PC-3 (cell line): ENCODE measurements at places on chromosomes 16 and 17.

DNA sequence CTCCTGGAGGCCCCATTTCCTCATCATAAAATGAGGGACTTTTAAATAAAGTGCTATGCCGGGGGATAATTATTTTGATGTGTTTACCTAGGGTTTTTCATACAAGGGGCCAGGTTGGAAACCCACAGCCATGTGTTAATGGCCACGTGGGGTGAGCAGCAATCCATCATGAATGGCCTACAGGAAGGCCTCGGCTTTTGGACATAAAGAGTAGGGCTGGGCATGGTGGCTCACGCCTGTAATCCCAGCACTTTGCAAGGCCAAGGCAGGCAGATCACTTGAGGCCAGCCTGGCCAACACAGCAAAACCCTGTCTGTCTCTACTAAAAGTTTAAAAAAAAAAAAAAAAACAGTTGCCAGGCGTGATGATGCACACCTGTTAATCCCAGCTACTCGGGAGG is 40.3 kb downstream of the MEAK7 start:
- no peak for DNase-seq

GRCh38 chr17:413706-414380 is 61.2 kb upstream of the RPH3AL start:
- DNase-seq = no peak

DNA sequence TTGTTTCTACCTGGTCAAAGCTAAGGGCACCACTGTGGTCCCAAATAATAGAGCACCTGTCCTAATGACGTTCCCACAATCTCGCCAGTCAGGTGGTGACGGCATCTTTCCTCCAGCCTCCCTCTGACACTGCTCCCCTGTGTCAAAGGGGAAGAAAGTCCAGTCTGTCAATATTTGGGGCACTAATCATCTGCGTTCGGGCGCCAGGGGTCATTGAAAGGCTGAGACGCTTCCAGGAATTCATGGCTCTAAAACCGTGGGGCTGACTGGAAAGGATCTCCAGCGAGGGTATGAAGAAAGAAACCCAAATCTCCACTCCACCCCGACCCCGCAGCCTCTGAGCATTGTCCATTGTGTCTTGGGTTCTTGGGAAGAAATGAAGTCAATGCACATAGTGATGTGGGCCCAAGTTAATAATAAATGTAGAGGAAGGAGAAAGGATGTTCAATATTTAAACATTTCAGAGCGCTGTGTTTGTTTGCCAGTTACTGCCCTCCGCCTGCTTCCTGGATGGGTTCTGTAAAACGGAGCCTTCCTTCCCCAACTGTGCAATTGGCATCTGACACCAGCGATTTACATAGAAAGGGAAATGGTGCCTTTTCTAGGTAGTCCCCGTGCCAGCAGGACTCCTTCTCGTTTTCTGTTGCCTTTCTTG is 103.2 kb downstream of the SOCS1 start:
- DNase-seq = no peak

GRCh38 chr17:38926293-38927070 is 1.1 kb downstream of the LASP1NB start:
- no peak for DNase-seq

DNA sequence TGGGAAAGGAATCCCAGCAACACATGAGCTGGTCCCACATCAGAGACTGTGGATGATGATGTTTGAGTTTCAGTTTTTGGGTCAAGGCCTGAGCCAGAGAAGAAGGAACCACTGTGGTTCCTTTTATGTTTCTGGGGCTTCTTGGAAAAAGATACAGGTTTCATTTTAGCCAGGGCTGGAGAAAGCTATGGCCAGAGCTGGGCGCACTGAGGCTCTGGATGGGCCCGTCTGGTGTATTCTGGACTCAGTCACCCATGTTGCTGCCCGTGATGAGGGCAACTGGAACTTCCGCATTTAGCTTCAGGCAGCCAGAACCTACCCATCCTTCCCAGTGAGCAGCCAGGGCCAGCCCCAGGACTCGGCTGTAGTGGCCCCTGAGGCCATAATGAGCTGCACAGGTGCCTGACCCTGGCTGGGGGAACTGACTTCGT is 15.0 kb upstream of the PITPNA start:
- no peak for DNase-seq

DNA sequence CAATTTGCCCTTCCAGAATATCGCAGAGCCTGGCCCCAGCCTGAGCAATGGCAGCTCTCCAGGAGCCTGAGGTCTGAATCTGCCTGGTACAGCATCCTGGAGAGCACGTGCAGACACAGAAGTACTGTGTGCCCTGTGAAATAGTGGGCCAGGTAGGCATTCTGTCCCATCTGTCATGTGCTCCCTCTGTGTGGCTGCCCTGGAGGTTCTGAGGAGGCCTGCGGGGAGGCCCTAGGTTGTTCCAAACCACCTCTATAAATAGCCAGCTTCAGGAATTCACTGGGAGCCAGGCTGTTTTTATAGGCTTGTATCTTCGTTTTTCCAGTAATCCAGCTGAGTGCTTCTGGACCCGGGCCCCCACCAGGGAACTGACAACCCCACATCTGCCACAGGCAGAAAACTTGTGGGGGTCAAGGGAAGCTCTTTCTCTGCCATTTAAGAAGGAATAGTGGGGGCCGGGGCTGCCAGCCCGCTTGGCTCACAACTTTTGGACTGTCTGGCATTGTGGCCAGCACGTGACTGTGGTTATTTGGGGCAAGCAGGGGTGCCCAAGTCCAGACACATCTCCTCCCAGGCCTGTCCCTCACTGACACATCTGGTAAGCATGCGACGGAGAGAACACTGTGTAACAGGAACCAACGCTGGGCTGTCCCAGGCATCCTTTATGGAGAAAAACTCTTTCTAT is 356.3 kb upstream of the TNRC6C start:
- no peak for DNase-seq

DNA sequence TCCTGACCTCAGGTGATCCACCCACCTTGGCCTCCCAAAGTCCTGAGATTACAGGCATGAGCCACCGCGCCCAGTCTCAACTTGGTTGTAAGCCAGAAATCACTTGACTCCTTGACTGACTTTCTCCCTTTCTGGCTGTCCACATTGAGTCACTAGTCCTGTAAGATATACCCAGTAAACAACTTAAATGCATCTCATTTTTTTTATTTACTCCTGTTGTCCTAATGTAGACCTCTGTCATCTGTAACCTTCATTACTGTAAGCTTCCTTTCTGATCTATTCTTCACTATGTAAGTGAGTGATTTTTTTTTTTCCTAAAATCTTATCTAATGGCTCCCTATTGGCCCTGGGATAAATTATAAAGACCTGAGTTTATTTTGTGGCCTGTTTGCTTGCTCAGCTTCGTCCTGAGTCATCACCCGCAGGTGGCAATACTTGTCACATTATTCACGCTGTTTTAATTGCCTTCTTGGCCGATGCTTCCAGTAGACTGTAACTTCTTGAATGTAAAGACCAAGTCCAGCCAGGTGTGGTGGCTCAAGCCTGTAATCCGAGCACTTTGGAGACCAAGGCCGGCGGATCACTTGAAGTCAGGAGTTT is 41.0 kb downstream of the PAFAH1B1 start:
- peak; percentile 88 for DNase-seq

DNA sequence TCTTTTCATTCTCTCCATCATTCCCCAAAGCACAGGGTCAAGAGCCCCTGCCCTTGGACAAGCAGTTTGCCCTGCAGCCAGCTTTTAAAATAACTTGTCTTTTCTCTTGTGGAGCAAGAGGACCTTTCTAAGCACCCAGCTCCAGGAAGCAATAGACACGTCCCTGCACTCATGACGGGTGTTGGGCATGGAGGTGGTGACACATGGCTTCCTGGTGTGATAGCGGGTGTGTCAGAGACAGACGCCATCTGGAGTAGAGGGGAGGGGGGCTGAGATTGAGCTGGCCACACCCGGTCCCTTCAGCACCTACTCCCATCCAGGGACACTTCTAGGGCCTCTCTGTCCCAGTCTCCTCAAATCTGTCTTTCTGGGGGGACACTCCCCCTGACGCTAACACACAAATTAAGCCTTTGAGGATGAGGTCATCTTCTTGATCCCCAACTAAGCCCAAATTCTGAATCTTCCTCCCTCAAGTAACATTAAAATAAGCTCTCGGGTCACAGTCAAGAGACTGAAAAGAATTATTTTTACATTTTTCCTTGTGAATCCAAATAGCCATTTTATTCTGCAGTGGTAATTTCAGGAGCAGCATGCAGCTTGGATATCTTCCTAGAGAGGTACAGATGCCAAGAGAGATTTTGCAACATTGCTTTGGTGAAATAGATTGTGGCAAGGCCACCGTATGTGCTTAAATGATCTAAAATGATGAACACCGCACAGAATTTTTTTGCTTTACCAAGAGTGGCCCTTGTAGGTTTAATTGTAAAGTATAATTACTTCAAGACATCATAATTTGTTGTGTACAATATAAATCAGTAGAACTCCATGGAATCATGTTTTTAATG is 216.6 kb upstream of the IRX3 start:
- no peak for DNase-seq
